Activated T-cell treated with anti-CD3 and anti-CD28 coated beads for 24 hours (primary cell): ENCODE measurements at places on chromosomes 2 and 18.

DNA sequence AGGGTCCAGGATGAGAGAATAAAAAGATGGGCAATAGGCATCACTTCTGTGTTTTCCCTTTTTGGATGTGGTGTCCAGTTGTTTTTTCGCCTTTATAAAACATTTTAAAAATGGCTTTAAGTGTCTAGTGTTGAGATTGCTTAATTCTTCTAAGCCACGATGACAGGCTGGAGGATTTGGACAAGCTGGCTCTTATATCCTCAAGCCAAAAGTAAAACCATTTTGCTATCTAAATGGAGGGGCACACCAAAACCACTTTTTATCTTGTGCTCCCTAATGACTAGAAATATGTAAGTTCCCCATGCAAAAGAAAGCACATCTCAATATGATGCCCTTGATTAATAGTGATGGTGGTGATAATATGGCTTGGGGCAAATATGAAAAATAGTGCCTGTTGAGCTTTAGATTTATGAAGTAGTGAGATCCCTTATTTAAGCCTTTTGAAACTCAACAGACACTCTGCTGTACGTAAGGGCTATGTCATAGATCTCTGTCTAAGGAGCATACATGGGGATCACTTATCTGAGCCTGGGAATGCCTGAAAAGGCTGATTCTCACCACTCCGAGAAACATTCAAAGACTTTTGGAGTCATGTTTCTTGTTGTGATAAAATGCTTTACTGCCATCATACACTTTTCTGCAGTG, 185.5 kb downstream of the KCNS3 start:
- DNase-seq: no peak

- no peak for DNase-seq
Observed at GRCh38 chr2:18752667-18753422, 163.5 kb upstream of the NT5C1B start.

DNA sequence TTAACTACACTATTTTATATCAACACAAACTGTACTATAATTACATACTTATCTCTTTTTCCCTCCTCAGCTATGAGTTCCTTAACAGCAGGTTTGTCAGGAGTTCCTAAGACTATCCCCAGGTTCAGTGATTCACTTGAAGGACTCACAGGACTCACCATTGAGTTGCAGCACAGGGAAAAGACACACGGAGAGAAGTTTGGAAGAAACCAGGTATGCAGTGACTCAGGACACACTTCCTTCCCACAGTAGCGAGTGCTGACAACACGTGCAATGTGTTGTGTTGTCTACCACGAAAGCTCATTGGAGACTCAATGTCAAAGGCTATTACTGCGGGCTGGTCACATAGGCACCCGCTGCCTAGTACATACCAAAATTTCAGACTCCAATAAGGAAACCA, 32.0 kb downstream of the MGAT4A start:
- DNase-seq: no peak

GRCh38 chr2:14301331-14301730, 331.2 kb upstream of the LRATD1 start:
- no peak for DNase-seq

- DNase-seq: no peak
Observed at GRCh38 chr2:43030551-43031307, 195.7 kb downstream of the ZFP36L2 start.

- no peak for DNase-seq
Observed at GRCh38 chr2:164138750-164139149, 402.9 kb upstream of the FIGN start.

GRCh38 chr2:232981356-232981755, 31.7 kb downstream of the NGEF start:
- no peak for DNase-seq

DNA sequence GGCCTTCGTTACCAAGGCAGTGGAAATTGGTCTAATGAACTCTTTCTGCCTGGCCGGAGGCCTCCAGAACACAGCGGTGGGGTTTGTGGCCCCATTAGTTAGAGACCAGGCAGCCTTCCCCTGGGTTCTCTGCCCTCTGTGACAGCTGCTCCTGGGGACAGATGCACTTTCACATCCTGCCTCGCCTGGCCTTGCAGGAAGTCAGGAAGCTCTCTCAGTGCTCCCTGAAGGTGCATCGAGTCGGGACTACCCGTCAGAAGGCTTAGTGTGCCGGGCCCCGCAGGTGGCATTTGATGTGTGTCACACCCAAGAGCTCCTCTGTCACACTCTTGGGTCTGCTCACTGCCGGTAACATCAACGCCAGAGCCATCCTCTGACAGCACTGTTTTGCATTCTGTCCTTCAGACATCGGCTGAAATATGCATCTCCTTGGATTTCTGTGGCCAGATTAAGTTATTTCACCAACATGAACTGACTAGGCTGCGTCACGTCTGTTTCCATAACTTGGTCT, 158.3 kb downstream of the LDLRAD4 start:
- peak; percentile 61 for DNase-seq

DNA sequence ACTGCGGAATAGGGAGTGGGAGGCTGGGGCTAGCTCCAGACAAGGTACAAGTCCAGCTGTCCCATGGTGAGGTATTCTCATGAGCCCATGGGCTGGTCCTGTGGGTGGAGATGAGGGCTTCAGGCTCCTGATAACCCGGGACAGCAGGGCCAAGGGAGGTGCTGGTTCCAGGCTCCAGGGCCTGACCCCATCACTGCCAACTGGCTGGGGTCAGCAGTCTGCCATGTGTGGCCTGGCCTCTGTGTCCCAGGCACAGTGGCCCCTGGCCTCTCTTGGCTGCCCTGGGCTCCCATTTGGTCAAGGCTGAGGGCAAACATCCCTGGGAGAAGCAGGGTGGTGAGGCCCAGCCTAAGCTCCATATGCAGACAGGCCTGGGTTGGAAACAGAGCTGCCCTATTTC, 966 bp upstream of the OXER1 start:
- no peak for DNase-seq

DNA sequence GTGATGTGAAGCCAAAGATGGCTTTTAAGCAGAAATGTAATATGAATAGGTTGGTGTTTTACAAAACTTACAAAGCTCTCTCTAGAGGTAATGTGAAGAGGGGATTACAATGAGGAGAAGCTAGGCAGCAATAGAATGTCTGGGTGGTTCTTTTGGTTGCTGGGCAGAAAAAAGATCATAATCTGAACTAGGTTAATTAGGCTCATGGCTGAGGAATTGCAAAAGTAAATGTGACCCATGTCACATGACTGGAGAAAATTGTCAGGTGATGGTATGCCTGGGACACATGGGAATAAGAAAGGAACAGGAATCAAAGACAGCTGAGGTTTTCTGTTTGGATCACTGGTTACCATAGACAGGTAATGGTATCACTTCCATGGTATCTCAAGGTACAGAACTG, 7.5 kb upstream of the RIT2 start:
- no peak for DNase-seq

GRCh38 chr18:75221897-75222296, 11.3 kb downstream of the TSHZ1 start:
- no peak for DNase-seq

DNA sequence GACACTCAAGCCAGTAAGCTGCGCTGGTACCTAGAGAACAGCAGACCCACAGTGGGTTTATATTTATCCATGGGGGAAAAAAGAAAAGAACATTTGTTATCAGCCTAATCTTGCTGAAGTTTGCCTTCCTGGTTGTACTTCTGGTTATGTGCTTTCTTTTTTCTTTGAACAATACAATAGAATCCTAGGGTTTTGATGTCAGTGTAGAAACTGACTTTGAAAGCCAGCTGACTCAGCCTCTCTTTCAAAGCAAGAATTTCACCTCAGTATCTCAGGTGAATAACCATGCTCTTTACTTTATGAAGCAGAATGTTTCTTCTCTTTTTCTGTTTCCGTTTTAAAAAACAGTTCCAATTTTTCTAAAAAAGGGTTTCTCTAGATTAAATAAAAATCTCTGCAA, 78.4 kb downstream of the CD8B2 start:
- DNase-seq: no peak
